ENCODE measurements at places on chromosomes 4 and X. TPM values are rescaled to one million over a fixed set of nuclear protein-coding genes. Genes with fewer than 3 reads are reported as not detected.
A peak's percentile ranks its signal among the peaks of the same experiment; 100 is the strongest.

DNA sequence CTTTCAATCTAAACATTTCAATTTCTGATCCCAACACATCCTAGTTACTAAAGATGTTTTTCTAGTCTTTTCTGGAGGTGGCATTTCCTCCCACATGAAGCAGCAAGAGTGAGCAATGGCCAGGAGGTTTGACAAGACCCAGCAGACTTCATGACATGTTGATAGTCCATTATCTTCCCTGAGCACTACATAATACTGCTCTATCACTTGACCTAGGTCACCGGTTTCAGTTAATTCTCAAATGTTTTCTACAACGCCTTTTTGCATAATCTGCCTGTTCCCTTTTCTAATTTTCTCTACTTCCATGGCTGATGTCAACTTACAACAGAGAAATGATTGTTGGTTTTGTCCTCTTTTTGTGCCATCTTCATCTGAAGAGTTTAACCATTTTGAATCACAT is 62.0 kb upstream of the GPRIN3 start:
- no peak for DNase-seq

DNA sequence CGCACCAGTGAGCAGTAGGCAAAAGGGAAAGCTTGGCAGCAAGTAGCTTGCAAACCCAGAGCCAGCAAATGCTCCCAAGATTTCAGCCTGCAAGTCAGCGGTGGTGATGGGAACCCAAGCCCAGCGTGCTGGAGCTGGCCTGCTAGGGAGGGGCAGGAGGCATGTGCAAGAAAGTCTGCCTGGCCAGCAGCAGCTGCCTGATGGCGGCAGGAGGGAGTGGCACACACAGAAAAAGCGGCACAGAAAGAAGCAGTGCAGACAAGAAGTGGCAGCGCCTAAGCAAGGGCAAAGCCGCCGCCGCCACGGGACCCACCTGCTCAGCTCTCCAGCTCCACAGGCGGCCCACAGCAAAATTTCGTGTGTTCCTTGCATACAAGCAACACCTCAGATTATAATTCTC is 1206.5 kb upstream of the PABPC4L start:
- DNase-seq = no peak

DNA sequence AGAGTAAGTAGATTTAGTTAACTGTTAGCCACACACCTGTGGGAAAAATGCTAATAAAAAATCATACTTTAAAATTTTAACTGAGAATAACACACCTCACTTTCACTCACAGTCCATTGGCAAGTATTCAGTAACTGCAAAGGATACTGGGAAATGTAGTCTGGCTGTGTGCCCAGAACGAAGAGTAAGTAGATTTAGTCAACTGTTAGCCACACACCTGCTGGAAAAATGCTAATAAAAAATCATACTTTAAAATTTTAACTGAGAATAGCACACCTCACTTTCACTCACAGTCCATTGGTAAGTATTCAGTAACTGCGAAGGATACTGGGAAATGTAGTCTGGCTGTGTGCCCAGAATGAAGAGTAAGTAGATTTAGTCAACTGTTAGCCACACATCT is 178.4 kb upstream of the NWD2 start:
- peak; percentile 60 for DNase-seq

DNA sequence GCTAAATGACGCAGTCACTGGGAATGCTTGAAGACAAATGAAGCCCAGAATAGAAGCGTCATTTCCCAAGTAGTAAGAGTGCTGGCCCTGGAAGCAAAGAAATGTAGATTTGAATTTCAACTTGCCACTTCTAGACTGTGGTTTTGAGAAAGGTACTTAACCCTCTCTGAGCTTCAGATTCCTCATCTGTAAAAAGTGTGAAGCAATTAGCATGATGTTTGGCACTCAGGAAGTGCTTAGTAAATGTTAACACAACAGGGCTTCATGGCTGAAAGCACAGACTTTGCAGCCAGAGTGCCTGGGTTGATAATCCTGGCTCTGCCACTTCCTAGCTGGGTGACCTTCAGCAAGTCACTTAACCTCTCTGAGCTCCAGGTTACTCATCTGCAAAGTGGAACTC is 147.4 kb upstream of the RPS6KA3 start:
- no peak for DNase-seq

DNA sequence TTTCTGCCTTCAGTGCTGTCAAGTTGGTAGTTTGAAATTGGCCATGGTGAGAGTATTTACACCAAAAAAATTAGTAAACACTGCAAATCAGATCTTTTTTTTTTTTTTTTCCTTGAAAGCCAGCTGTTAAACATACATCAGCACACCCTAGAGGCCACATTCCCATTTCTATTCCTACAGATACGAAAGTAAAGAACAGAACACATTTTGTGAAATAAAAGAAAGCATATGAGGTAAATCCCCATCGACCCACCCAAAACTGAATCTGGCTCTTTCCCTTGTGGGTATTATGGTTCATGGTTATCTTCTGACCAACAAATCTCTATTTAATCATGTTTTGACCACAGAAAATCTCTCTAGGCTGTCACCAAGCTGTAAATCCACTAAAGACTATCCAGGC is 41.8 kb upstream of the AP1AR start:
- DNase-seq = no peak

DNA sequence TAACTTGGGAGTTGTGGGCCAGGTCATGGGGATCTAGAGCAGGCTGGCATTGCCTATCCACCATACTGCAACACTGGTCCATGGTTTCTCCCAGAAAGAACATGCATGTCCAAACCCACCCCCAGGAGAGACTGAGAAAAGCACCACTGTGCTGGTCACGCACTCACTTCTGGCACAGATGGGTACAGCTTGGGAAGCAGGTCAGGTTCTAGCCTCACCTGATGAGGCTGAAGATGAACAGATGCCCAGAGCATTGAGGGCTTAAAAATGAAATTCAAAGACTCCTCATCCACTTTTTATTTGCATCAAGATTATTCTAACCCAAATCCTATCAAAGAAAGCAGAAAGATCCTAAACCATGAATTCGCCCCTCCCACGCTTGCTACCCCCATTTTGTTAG is 125.9 kb upstream of the RAI2 start:
- no peak for DNase-seq

- no peak for DNase-seq
These were observed 28.1 kb downstream of the INPP4B start for GRCh38 chr4:142818031-142818430.

- DNase-seq = no peak
These were observed 926.6 kb downstream of the STIM2 start for GRCh38 chr4:27787195-27787594.

DNA sequence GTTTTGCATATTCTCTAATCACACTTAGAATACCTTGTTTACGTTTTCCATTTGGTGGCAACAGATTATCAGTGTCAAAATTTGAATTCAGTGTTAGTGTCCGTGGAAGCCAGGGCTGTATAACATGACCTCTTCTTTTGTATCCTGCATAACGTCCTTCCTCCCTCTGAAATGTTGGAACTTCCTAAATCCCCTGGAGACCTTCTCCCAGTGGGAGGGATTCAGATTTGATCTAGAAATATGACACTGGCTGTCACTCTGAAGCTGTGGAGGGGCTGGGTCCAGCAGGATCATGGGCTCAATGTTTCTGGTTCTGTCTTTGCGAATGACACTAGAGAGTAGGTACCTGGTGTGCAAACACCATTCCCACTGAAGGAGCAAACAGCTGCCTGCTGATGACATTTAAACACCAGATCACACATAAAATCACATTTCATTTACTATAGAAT is 850 bp upstream of the CXCL3 start:
- no peak for DNase-seq

DNA sequence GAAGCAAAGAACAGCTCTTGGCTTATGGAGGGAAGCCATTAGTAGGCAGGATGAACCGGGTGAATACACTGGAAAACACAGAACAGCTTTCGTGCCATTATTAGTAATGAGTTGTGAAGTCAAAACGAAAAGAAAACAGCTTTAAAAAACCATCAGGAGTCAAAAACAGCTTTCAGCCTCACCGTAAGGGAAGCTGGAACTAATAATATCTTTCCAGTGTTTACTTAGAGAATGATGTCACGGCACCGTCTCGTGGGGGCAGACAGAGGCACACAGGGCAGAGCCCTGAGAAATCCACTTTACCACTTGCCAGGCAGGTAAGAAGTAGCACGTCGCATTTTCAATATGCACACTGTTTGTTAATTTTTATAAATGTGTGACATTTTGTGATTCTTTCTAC is 37.9 kb upstream of the HMX1 start:
- no peak for DNase-seq

GRCh38 chr4:98314791-98315565 is 53.8 kb downstream of the RAP1GDS1 start:
- no peak for DNase-seq

- DNase-seq = no peak
These were observed 95.0 kb upstream of the SLC34A2 start for GRCh38 chr4:25560605-25561004.

DNA sequence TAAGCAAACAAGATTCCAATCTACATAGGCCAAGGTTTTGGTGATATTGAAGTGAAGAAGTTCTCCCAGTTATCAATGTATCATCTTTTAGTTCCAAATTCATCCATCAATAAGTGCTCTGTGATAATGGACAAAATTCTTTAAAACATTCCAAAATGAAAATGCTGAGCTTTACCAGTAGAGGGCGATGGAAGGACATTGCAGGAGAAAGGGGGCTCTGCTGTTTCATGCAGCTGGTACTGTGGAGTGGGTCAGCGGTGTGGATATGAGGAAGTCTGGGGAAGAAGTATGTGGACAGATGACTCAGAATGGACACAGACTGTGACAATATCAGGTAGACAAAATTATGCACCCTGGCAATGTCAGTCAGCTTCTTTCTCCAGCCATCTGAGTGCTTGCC is 46.6 kb upstream of the HS6ST2 start:
- no peak for DNase-seq

DNA sequence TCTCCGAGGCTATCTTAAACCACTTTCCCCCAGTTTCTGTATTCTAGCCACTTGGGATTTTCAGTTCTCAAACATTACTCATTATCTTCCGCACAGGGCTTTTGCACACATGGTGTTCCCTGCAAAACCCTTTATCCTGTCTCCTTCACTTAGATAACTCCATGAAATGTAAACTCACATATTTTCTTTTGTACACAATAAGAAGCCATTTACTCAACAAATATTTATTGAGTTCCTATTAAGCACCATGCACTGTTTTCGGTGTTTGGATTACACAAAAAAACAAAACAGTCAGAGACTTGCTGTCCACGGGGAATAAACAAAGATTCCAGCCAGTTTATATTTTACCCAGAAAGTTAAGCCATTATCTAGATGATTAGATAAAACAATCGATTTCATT is 42.5 kb upstream of the UNC5C start:
- no peak for DNase-seq

DNA sequence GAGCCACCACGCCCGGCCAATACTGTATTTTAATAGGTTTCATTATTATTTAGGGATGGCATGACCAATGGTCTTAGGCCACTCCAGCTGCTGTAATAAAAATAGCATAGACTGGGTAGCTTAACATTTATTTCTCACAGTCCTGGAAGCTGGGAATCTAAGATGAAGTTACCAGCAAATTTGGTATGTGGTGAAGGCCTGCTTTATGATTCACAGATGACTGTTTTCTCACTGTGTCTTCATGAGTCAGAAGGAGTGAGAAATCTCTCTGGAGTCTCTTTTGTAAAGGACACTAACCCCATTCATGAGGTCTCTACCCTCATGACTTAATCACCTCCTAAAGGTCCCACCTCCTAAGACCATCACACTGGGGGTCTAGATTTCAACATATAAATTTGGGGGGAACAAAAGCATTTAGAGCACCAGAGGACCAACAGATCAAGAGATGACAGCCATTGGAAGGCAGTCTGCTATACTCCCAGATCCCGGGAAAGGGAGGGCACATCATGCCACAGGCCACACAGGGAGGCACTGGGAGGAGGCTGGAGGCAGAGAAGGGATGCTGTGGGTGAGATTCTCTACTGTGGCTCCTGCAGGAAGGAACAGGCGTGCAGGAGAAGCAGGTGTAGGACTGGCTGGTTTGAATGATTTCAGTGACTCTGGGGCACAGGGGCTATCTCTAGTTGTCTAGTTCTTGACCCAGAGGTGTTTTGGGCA is 335.8 kb upstream of the SFRP2 start:
- DNase-seq = no peak

DNA sequence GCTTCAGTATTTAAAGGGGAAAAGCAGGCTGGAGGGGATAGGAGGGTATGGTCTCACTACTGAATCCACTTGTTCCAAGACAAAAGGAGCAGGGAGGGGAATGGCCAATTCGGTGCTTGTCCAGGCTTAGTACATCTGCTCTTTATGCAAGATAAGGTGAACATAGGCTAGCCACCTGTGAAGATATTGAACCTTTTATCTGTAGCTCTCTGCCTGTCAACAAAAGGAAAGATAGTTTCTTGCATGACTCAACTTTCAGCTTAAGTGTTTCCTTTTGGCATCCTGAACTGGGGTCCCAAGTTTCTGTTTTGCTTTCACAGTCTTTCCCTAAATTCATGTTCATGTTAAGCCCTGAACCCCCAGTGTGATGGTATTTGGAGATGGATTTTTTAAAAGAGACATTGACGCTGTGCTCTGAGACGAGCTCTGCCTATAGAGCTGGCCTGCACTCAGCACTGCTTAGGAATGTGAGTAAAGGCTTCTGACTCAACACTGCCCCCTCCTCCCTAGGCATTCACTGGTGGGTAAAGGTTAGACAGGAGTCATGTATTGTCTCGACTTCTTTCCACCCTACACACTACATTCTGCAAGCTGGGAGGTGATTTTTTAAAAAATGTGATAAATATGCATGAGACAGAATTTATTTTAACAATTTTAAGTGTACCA is 28.2 kb downstream of the FAM149A start:
- no peak for DNase-seq

DNA sequence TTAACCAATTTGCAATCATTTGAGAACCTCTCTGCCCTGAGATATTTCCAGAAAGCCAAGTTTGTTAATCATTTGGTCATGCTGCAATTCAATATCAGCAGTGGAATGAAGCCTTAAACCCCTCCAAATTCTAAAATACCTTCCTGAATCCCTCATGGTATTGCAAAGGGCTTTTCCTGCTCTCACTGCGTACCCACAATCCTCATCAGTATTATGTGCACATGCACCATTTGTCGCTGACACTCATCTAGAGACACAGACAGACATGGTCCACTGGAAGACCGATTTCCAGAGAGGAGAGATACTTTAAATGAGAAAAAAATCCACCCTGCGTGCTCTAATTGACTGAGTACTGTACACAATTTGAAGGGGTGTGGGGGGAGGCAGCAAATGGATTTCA is 104.4 kb downstream of the GPC3 start:
- DNase-seq = no peak

GRCh38 chr4:76654791-76655190 is 219.8 kb downstream of the SHROOM3 start:
- DNase-seq = no peak

GRCh38 chr4:6763330-6763851 is 19.1 kb upstream of the KIAA0232 start:
- DNase-seq = peak; percentile 37

GRCh38 chr4:39614487-39615162 is 24.0 kb downstream of the SMIM14 start:
- DNase-seq = no peak

GRCh38 chrX:10325611-10326010 is 168.8 kb downstream of the CLCN4 start:
- DNase-seq = no peak

GRCh38 chr4:48031802-48032525 is 15.4 kb downstream of the NIPAL1 start:
- no peak for DNase-seq

- no peak for DNase-seq
These were observed 210.6 kb downstream of the LDB2 start for GRCh38 chr4:16687845-16688244.

GRCh38 chrX:31811106-31811505 is 739.3 kb upstream of the FTHL17 start:
- DNase-seq = no peak

Gene GLOD5
- 9.0 TPM for total RNA-seq

Gene DUSP9
- total RNA-seq = not detected

Gene ATP11C
- total RNA-seq = 15.3 TPM

Gene L1CAM
- total RNA-seq = 4.3 TPM

Gene DCAF12L1
- not detected for total RNA-seq

Gene PDE6B
- 2.3 TPM for total RNA-seq

Measured in colonic mucosa (tissue), 4 donors.